ENCODE measurements at places on chromosomes 2 and 18. TPM values are rescaled to one million over a fixed set of nuclear protein-coding genes. Genes with fewer than 3 reads are reported as not detected.

The CYTIP gene
- total RNA-seq: not detected

The FHOD3 gene
- total RNA-seq: 29.1 TPM

The COL3A1 gene
- 594 TPM for total RNA-seq

The CDK5R2 gene
- total RNA-seq: 0.18 TPM

DNA sequence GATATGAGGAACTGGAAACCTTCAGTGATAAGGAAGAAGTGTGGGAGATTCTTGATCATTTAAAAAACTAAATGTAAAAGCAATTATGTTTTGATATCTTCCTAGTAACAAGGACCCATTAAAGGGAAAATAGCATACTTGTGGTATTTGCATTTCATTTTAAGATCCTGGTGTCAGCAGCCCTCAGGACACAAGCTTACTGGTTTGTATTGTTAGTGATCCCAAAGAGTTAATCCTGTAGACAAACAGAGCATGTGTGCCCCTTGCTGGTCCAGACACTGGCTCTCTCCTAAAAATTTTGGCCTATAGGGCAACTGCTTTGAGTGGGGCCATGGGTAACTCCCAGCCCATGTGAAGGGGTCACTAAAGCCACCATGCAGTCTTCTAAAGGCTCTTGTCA, 101.1 kb upstream of the TFCP2L1 start:
- DNase-seq: no peak

- peak; percentile 34 for DNase-seq
These were observed 737.6 kb downstream of the LRP1B start for GRCh38 chr2:141393214-141393545.

DNA sequence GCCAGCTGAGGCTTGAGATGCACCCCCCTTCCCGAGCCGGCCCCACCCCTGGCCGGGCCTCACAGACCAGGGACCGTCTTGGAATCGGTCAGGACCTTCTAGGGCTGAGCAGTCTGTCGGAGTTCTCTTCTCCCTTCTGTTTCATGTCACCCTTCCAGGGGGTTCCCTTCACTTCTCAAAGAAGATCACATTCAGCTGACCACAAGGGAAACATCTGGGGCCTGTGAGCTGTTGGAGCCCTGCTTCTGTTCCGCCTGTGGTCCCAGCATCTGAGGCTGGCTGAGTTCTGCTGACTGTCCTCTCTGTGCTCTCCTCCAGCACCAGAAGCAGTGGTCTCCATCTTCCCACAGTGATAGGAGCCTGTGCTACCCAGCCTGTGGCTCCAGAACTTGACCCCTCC, 106.5 kb downstream of the SEPTIN10 start:
- DNase-seq: no peak

DNA sequence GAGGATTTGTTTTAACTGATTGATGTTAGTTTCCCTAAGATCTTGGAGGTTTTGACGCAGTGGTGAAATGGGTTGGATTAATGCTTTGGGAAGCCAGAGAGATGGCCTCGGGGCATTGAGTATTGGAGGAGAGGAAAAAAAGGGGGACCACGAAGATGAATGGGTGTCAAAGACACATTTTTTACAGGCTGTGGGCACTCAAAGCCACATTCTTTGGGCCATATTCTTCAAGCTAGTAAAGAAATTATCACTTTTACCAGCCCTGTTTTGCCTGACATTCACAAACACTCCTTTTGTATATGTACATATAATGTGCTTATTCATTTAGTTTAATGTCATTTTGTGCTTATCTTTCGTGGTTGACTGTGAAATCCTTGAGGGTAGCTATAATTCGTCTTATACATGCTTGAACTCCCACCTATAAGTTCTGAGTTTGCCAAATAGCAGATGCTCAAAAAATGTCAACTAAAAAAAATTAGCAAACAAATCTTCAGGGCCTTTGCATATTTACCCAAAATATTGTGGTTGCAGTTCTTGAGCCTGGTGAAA, 146.3 kb downstream of the ARL6IP6 start:
- no peak for DNase-seq

Data from HFFc6 (cell line).